ENCODE measurements at places on chromosomes 6 and 20. TPM values are rescaled to one million over a fixed set of nuclear protein-coding genes. Genes with fewer than 3 reads are reported as not detected.

DNA sequence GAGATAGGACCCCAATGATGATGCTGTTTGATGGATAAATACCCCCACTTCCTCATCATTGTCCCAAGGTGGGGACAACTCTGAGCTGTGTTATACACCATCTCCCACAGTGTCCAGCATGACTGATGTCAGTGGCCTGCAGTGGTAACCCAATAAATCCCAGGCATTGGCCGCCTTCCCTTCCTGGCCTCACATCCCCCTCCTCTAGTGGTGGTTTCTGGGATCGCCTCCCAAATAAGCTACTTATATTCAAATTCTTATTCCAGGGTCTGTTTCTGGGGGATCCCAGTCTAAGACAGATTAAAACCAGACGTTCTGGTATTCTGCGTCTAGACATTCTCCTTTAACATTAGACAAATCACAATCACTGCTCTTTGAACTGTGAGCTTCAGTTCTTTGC is 90.6 kb downstream of the SCP2D1 start:
- no peak overlapping the region for H3K27ac ChIP-seq
- no peaks in the 10 kb centered on the region for H3K36me3 ChIP-seq
- DNase-seq: no peak
- no peak overlapping the region for H3K4me3 ChIP-seq

PDYN gene
- total RNA-seq: not detected

GRCh38 chr20:51318058-51318949 is 224.2 kb downstream of the NFATC2 start:
- DNase-seq: no peak
- H3K27me3 ChIP-seq: no peaks in the 10 kb centered on the region
- H3K4me1 ChIP-seq: no peaks in the 10 kb centered on the region
- H3K27ac ChIP-seq: no peak overlapping the region
- no peak overlapping the region for H3K4me3 ChIP-seq
- no peaks in the 10 kb centered on the region for H3K36me3 ChIP-seq

DNA sequence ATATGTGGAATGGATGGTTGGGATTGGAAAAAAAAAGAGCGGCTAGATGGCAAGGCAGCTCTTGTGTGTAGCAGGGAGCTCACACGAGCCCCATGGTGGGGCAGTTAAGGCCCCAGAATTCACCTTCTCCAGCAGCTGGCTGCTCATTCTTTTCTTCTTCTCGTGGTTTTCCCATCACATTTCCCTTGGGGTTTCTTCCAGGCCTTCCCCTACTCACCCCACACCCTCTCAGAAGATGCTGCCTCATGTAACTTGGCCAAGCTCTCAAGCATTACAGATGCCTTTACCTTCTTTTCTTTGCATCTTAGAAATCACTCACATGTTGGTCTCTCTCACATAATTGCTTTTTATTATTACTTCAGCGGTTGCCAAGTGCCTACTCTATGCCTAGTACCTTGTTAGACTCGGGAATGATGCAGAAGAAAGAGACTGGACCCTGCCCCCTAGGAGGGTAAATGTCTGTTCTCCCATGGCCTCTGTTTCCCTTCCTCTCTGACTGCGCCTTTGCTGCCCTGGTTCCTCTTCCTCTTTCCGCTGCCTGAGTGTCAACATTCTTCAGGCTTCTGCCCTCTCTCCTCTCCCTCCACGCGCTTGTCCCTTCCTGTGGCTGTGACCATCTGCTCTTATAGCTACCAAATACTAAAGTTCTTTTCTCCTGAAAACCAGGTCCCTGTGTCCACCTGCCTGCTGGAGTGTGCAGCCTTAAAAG is 28.6 kb downstream of the PPARD start:
- no peaks in the 10 kb centered on the region for H3K36me3 ChIP-seq
- DNase-seq: no peak
- no peak overlapping the region for H3K4me3 ChIP-seq
- no peaks in the 10 kb centered on the region for H3K27me3 ChIP-seq

GRCh38 chr6:131331151-131331550 is 195.9 kb downstream of the AKAP7 start:
- no peaks in the 10 kb centered on the region for H3K36me3 ChIP-seq
- no peak overlapping the region for H3K27ac ChIP-seq
- H3K4me3 ChIP-seq: no peak overlapping the region
- H3K27me3 ChIP-seq: no peaks in the 10 kb centered on the region

CAP2 gene
- total RNA-seq: 2.3 TPM

LY6G6D gene
- not detected for total RNA-seq

- H3K36me3 ChIP-seq: no peaks in the 10 kb centered on the region
- no peak overlapping the region for H3K27ac ChIP-seq
- no peak overlapping the region for H3K4me3 ChIP-seq
- H3K4me1 ChIP-seq: no peaks in the 10 kb centered on the region
Measured at GRCh38 chr6:163189609-163190008, 224.9 kb upstream of the QKI start.

RUNX2 gene
- total RNA-seq: 7.6 TPM

ADGB gene
- not detected for total RNA-seq

GRCh38 chr6:122050242-122050755 is 349.2 kb upstream of the HSF2 start:
- no peaks in the 10 kb centered on the region for H3K27me3 ChIP-seq
- no peak overlapping the region for H3K4me3 ChIP-seq
- no peaks in the 10 kb centered on the region for H3K36me3 ChIP-seq
- no peak overlapping the region for H3K27ac ChIP-seq
- no peak for DNase-seq
- no peaks in the 10 kb centered on the region for H3K4me1 ChIP-seq

DNA sequence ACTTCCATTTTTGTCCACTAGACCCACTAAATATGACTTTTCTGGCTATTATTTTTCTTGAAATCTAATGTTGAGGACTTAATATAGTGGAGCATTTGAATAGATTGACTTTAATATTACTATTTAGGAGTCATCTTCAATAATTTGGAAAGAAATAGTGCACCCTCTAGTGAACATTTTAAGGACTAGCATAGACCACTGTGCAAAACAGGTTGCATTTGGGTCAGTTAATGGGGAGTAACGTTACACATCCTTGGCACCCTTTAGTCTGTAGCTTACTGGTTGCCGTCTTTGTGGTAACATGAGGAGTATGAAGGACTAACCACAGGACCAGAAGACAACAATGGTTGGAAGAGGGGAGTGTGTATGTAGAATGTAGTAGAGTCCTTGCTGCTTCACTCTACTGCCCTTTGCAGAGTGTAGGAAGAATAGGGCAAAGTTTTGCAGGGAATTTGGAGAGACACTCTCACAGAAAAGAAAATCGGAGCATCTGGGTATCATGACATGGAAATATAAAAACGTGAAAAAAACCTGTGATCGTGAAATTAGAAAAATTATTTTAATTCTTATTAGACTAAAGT is 25.2 kb downstream of the RFPL4B start:
- no peaks in the 10 kb centered on the region for H3K27me3 ChIP-seq
- H3K27ac ChIP-seq: no peak overlapping the region
- H3K4me3 ChIP-seq: no peak overlapping the region
- H3K4me1 ChIP-seq: no peaks in the 10 kb centered on the region
- H3K36me3 ChIP-seq: no peaks in the 10 kb centered on the region
- no peak for DNase-seq

DNA sequence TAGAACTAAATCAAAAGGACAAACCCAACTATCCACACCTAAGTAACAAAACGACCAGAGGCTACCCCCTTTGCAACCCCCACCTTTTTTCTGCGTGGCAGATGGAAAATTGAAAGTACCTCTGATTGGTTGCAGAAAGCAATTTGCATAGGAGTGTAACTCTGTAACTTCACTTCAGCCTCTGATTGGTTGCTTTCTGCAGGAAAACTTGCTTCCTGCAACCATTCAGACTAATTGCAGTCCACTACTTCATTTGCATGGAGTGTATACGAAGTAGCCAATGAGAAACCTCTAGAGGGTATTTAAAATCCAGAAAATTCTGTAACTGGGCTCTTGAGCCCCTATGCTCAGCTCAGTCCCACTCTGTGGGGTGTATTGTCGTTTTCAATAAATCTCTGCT is 129.1 kb upstream of the OLIG3 start:
- H3K4me3 ChIP-seq: no peak overlapping the region
- H3K27ac ChIP-seq: no peak overlapping the region

FOXA2 gene
- 9.1 TPM for total RNA-seq

DNA sequence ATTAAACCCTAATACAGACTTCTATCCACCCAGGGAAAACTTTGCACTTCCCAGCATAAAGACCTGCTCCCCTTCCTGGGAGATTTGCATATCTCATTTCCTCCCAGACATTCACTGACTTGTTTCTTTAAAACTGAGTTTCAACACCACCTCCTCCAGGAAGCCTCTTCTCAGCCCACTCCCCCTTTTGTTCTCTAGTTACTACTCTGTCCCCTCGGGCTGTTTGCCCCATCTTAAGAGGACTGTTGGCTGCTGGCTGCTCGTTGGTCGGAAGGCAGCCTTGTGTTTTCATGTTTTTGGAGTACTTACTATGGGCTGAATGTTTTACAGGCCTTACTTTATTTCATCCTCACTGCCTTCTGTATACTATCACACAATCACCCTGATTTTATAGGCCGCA is 6.6 kb downstream of the ARHGAP40 start:
- H3K27ac ChIP-seq: no peak overlapping the region
- H3K4me3 ChIP-seq: no peak overlapping the region
- no peaks in the 10 kb centered on the region for H3K36me3 ChIP-seq
- H3K27me3 ChIP-seq: no peaks in the 10 kb centered on the region

DLK2 gene
- not detected for total RNA-seq

DNA sequence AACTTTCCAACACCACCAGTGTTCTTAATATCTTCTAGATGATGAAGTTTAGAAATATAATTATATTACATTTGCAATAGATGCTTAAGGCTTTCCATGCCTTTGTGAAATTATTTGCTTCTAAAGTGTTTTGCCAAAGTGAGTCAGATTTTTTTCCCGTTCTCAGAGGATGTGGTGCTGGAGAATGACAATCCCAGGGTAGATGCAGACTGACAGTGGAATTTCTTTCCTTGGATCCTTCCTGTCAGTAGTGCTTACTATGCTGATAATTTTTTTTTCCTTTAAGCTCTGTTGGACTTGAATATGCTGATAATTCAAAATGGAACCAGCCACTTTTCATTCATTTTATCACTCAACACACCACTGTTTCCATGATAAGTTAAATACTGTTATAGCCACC is 59.9 kb upstream of the SOX4 start:
- H3K27ac ChIP-seq: no peak overlapping the region
- H3K4me1 ChIP-seq: no peaks in the 10 kb centered on the region
- H3K27me3 ChIP-seq: no peaks in the 10 kb centered on the region
- H3K4me3 ChIP-seq: no peak overlapping the region

KCNK5 gene
- 110 TPM for total RNA-seq

- no peaks in the 10 kb centered on the region for H3K36me3 ChIP-seq
- no peak overlapping the region for H3K27ac ChIP-seq
- H3K27me3 ChIP-seq: no peaks in the 10 kb centered on the region
- no peak overlapping the region for H3K4me3 ChIP-seq
Measured at GRCh38 chr6:89216411-89216810, 747 bp downstream of the GABRR1 start.

GRCh38 chr20:40663991-40664880 is 24.8 kb downstream of the MAFB start:
- no peaks in the 10 kb centered on the region for H3K36me3 ChIP-seq
- no peaks in the 10 kb centered on the region for H3K4me1 ChIP-seq
- no peak overlapping the region for H3K27ac ChIP-seq
- H3K27me3 ChIP-seq: no peaks in the 10 kb centered on the region
- no peak for DNase-seq
- H3K4me3 ChIP-seq: no peak overlapping the region

DNA sequence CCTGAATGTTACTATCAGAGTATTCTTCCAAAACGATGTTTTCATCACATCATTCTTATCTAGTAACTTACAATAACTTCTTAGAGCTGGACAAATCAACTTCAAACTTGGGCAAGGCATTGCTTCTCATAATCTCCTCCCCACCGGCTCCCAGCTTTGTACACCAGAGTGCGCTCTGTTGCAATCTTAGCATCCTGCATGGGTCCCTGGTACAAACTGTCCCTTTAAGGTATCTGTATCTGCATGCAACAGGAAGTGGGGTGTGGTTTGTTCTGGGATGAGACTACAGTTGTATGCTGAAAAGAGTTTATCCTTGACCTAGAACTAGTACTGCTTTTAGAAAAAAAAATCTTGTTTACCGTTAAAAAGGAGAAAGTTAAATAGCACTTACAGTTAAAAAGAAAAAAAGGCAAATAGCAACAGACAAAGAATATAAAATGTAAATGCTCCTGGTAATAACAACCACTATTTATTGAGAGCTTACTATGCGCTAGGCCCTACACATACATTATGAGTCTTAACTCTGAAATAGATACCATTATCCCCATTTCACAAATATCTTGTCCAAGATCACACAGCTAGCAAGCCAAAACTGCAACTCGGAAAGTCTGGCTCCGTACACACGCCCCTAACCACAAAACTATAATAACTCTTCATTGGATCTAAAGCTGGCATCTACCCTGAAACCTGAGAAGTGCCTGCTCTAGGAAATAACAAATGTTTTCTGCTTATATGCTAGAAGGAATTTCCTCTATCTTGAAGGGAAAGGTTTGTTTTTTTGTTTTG is 9.8 kb upstream of the HECA start:
- peak; percentile 65 for DNase-seq
- no peaks in the 10 kb centered on the region for H3K36me3 ChIP-seq
- H3K27me3 ChIP-seq: no peaks in the 10 kb centered on the region

DNA sequence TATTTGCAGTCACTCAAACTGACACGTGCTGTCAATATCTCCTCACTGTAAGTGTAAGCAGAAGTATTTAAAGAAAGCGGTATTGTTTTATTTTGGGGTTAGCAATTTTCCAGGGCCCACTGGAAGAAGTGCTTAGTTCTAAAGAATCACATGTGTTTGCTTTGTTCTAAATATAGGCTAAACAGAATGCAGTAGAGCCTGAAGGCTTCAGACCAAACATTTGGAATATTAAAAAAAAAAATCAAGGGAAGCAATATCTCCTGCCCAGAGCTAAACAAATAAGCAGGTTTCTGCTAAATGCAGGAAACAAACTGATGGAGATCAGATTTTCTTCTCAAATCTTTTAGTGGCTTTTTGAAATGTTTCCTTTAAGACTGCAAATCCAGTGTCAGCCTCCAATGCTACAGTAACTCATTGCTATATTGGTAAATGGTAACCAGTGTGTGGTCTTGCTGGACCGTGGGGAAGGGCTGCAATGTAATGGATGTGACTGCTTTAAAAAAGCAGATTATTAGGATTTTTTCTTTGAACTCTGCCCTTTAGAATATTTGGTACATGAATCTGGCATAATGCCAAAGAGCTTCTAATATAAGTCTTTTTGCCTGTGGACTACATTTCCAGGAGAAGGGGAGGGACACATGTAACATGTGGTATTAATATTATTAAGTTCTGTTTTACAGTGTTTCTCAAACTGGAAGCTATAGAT is 317.1 kb upstream of the FERMT1 start:
- no peak overlapping the region for H3K4me3 ChIP-seq
- H3K27me3 ChIP-seq: no peaks in the 10 kb centered on the region
- H3K27ac ChIP-seq: no peak overlapping the region
- DNase-seq: no peak
- H3K4me1 ChIP-seq: no peaks in the 10 kb centered on the region
- no peaks in the 10 kb centered on the region for H3K36me3 ChIP-seq

ORC3 gene
- 16.7 TPM for total RNA-seq

- no peak overlapping the region for H3K27ac ChIP-seq
- no peaks in the 10 kb centered on the region for H3K36me3 ChIP-seq
- H3K4me3 ChIP-seq: no peak overlapping the region
- H3K4me1 ChIP-seq: no peaks in the 10 kb centered on the region
- no peaks in the 10 kb centered on the region for H3K27me3 ChIP-seq
Measured at GRCh38 chr6:101730954-101731353, 337.4 kb downstream of the GRIK2 start.

- DNase-seq: no peak
- H3K27ac ChIP-seq: no peak overlapping the region
Measured at GRCh38 chr20:50274570-50275430, 84.2 kb downstream of the CEBPB start.

Data from Peyer's patch (tissue), 4 donors.